ACHN (cell line): ENCODE measurements at places on chromosomes 12 and 14.
A peak's percentile ranks its signal among the peaks of the same experiment; 100 is the strongest.

GRCh38 chr12:13496111-13496510, 299.6 kb downstream of the EMP1 start:
- DNase-seq = no peak

DNA sequence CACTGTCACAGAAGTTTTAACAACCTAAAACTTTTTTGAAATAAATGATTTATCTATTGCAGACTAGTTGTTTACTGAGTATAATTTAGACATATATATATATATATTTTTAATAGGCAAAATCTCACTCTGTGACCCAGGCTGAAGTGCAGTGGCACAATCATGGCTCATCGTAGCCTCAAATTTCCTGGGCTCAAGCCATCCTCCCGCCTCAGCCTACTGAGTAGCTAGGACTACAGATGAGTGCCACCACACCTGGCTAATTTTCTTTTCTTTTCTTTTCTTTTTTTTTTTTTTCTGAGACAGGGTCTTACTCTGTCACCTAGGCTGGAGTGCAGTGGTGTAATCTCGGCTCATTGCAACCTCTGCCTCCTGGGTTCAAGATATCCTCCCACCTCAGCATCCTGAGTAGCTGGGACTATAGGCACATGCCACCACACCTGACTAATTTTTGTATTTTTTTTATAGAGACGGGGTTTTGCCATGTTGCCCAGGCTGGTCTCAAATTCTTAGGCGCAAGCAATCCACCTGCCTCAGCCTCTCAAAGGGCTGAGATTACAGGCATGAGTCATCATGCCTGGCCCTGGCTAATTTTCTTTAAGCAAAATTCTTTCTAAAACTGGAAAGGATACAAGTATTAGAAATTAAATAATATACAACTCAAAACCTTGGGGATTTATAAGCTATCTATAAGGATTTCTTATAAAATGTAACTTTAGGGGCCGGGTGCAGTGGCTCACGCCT, 23.1 kb downstream of the EEA1 start:
- DNase-seq = no peak

GRCh38 chr14:51428981-51429380, 188.9 kb downstream of the TMX1 start:
- no peak for DNase-seq

GRCh38 chr14:75088566-75089373, 19.3 kb downstream of the ZC2HC1C start:
- DNase-seq = peak; percentile 57

DNA sequence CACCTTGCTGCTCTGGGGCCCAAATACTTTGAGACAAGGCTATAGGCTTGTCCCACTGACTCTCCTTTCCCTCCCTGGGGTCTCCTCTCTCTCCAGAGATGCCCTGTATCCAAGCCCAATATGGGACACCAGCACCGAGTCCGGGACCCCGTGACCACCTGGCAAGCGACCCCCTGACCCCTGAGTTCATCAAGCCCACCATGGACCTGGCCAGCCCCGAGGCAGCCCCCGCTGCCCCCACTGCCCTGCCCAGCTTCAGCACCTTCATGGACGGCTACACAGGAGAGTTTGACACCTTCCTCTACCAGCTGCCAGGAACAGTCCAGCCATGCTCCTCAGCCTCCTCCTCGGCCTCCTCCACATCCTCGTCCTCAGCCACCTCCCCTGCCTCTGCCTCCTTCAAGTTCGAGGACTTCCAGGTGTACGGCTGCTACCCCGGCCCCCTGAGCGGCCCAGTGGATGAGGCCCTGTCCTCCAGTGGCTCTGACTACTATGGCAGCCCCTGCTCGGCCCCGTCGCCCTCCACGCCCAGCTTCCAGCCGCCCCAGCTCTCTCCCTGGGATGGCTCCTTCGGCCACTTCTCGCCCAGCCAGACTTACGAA, 3.1 kb downstream of the NR4A1 start:
- no peak for DNase-seq

GRCh38 chr12:11753826-11754225, 104.4 kb downstream of the ETV6 start:
- no peak for DNase-seq

DNA sequence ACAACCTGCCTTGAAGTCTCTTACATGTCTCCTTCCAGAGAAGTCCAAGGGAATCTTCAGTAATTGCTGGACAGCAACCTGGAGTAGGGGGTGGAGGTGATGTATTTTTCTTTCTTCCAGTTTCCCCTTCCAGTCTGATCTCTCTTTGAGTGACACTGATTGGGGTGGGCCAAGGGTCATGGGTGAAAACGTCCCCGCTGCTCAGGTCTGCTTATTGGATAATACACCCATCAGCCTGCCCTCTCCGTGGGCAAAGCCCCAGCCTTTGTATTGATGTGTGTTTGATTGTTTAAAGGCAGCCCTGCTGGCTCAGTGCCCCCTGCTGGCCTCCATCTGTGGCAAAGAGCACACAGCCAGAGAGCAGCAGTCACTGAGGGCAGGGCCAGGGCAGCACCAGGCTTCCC, 35.7 kb upstream of the ATP2A2 start:
- DNase-seq = no peak

DNA sequence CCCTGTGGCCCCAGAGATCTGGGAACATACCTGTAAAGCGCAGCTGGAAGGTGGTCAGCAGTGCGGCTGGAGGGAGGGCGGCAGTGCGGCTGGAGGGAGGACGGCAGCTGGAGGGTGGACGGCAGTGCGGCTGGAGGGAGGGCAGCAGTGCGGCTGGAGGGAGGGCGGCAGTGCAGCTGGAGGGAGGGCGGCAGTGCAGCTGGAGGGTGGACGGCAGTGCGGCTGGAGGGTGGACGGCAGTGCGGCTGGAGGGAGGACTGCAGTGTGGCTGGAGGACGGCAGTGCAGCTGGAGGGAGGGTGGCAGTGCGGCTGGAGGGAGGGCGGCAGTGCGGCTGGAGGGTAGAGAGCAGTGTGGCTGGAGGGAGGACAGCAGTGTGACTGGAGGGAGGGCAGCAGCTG, 23.5 kb downstream of the LRCOL1 start:
- DNase-seq = no peak

DNA sequence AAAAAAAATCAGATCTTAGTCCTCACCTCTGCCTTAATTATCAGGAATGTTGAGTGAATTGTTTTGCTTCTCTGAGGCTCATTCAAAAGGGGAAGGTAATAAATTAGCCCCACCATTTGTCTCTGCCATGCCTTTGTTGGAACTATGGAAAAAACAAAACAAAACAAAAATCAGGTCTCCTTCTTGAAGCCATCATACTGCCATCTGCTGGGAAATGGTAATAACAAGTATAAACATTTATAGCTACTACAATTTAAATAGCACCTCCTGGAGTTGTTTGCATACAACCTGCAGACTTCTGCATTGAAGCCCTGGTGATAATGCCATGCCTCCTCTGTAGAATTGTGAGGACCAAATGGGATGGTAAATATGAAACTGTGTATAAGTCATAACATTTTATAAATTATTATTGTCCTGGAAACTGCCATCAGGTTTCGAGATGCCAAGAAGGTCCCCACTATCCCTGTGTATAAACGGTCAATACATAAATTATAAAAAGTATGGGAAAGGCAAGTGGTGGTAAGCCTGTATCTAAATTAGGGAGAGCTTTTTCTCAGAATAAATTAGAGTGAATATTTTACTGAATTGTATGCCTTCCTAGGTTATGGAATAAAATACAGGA, 87.2 kb upstream of the FGD4 start:
- DNase-seq = peak; percentile 84

DNA sequence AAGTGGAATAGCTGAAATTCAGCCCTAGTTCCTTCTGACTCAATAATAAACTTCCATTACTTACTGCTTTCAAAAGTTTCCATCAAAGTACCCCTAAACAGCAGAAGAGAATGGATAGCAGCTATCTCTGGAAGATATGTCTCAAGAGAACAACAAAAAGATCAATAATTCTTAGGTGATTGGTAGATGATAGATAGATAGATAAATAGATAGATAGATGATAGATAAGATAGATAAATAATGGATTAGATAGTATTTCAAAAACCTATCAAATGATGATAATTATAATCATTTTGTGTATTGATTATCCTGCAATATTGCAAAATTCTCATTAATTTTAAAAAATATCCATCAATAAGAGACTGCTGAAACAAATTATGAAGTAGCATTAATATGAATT, 97.4 kb upstream of the CCND2 start:
- no peak for DNase-seq

DNA sequence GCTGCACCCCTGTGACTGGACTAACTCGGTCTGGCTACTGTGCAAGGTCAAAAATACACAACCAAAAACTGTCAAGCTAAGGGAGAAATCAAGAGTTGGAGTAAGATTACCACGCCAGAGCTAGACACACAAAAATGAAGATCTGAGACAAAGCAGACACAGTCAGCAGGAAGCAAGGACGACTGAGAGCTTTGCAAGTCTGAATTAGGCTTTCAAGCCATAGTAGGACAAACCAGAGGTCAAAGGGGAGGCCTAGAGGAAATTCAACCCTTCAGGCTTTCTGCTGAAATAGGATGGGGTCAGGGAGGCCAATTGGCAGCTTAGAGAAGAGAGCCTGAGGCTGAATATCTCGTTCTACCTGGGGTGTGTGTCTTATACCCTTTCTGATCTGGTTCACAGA, 117.3 kb downstream of the LLPH start:
- no peak for DNase-seq

DNA sequence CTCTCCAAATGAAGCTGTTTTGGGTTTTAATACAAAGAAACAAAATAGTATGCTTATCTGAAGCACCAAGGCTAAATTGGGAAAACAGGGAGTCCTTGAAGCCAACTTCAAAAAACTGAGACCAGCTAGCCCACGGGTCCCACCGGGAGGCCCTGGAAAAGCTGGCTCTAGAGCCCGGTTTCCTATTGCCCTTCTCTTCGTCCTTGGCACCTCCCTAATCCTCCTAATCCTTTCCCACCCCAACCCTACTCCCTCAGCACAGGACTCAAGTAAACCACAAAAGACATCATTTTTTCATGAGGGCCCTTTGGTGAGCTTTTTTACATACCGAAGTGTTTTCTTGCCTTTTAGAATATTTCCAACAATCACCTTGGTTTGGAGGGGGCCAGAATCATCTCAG, 11.3 kb downstream of the LRRC74A start:
- no peak for DNase-seq

DNA sequence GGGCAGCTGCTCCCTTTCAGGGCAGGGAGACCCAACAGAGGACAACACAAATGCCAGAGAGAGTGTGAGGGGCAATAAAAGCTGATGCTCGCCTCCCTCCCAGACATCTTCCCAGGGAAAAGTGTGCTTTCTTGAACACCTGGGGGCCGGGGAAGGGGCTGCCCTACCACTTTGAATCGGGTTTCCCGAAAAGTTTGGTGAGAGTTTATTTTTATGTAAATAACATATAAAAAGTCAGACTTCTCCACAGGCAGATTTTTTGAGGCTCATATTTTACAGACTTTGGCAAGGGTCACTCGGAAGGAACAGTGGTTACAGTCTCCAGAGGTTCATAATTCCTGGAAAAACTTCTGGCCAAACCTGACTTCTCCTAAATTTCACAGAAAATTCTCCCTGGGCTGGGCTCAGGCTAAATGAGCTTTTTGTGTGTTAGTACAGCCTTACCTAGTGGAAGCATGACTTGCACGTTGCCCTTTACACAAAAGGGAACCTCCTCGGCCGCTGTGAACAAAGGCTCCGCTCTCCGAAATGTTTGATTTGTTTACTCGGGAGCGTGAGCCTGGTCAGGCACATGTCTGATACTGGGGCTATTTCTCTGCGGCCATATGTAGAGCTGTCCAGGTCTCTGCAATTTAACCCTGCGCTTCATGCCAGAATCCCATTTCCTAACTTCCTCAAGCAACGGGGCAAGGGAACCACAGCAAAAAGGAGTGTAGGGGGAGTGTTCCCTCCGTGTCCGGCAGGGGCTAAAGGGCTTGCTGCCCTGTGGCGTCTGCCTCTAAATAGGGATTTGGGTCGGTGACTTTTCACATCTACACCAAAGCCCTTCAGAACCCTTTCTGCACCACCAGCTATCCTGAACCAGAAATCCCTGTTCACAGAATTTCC, 3.4 kb downstream of the RTL1 start:
- DNase-seq = no peak

DNA sequence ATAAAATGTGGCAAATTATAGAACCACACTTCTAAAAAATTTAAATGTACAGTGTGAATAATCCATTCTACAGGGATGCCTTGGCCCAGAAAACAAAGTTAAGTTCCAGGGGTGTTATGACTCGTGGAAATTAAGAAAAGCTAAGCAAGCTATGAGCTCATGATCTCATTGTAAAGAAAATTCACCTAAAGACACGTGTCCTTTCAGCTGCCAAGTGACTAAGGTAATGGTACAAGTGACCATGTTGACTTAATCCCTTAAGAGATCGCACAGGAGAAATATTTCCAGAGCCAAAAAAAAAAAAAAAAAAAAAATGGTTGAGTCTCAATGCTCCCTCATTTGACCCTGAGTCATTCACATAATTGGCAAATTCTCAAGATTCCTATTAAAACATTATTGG, 51.4 kb upstream of the ANO2 start:
- no peak for DNase-seq

DNA sequence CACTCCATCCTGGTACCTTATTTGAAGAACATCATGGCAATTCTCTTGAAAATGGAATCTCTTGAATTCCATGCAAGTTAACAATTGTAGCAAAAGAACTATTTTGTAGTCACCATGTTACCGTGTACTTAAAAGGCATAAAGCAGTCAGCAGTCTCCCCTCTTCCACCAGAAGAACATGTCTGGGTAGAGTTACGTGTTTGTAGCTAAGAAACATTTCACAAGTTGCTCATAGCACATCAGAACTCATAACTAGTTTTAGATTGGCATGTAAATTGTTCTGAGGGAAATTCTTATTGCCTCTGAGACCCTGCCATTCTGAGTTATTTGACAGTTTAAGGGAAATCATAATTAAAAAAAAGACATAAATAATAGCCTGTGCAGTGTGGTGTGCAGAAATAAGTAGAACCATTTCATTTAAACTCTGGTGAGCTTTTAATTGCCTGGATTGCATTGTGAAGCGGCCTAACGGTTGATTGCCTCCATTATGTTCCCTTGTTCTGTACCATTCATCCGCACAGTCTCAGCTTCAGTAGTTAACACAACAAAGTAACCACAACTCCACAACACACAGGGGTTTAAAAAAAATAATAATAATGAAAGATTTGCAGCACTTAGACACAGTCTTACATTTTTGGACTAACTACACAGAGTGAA, 2.6 kb downstream of the LMO3 start:
- no peak for DNase-seq

GRCh38 chr12:112798048-112798760, 6.7 kb downstream of the RPH3A start:
- no peak for DNase-seq

GRCh38 chr12:109818253-109818652, 14.9 kb downstream of the TRPV4 start:
- no peak for DNase-seq

DNA sequence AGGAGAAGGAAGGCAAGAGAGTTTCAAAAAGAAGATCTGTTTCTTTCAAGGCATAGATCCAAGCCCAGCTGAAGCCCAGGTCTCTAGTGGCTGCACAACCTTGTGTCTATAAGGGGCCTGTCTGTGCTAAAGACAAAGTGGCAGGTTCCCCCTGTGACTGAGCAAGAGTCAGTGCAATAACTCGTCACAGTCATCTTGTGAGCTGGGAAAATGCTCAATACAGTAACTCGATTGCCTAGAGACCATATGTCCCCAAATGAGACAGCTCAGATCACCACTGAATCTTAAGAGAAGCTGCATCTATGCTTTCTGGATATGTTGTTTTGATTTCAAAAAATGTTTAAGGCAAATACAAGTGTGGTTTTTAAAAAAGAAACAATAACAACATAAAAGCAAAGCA, 24.2 kb downstream of the ST8SIA1 start:
- no peak for DNase-seq

GRCh38 chr14:50040401-50040775, 76.0 kb downstream of the VCPKMT start:
- DNase-seq = peak; percentile 82

- DNase-seq = no peak
These were observed 24.4 kb upstream of the GALNT9 start for GRCh38 chr12:132353811-132354210.
